CMK (cell line): ENCODE measurements at places on chromosomes 11 and 22.
A peak's percentile ranks its signal among the peaks of the same experiment; 100 is the strongest.

DNA sequence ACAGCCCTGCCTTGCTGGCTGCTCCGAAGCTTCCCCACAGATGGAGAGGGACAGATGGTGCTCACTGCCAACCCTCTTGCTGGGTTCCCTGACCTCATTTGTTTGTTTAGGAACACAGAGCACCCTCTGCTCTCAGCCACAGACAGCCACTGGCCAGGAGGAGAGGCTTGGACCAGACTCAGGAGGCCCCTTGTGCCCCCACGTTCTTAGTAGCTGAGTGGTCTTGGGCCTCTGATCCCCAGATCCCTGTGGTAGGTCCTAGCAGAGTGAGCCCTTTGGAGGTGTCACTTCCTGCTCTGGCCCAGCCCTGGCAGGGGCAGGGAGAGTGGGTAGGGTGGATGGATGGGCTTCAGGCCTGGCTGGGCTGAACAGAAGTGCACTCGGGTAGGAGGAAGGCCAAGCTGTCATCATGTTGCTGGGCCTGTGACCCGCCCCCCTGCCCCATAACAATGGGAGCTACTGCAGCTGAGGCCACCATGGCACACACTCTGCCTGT lies 84.0 kb downstream of the DHCR7 start:
- no peak for DNase-seq

GRCh38 chr11:75537740-75538139 lies 12.0 kb upstream of the GDPD5 start:
- no peak for DNase-seq

DNA sequence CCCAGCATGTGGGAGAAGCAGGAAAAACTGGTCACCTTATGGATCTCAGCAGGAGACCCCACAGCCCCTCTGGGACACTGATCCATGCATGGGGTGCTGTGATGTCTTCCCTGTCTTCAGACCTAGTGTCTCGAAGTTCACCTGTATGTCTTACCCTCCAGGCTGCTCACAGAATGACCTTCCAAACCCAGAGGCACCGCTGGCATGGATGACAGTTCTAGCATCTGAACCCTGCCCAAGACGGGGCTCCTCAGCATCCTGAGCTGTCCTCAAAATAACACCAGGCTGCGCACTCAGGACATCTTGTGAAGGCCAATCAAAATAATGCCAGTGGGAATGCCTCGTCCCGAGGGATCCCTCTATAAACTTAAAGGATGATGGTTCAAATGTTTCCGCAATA lies 824.9 kb downstream of the TBC1D22A start:
- no peak for DNase-seq

DNA sequence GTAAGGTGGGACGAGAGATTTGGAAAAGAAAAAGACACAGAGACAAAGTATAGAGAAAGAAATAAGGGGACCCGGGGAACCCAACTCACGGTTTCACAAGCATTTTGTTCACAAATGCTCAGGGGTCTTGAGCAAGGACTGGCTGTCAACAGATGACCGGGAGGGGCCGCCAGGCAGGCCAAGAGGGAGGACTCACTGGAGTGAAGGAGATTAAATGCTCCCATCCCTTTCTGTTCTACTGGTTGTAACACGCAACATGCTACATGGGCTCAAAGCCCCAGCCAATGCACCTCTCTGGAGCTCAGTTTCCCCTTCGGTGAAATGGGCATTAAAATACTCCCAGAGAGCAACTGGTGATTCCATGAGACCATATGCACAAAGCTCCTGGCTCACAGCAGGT lies 13.4 kb downstream of the SHANK2 start:
- no peak for DNase-seq

DNA sequence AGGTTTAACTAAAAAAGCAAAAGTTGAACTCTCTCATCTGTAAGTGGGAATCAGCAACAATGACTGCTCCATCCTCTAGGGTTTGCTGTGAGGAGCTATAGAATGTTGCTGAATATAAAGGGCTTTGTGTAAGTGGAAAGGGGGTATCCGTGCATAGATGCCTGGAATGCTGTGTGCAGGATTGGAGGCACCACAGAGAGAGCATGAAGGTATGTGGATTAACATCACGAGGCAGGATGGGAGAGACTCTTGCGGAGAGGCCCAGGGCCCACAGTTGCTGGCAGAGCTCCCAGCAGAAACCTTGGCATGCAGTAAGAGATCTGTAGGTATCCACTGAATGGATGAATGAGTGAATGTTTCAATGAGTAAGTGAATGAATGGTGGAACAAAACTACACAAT lies 298.7 kb upstream of the DDI1 start:
- DNase-seq: no peak

- DNase-seq: no peak
Observed at GRCh38 chr11:12024254-12024926, 16.0 kb upstream of the DKK3 start.

DNA sequence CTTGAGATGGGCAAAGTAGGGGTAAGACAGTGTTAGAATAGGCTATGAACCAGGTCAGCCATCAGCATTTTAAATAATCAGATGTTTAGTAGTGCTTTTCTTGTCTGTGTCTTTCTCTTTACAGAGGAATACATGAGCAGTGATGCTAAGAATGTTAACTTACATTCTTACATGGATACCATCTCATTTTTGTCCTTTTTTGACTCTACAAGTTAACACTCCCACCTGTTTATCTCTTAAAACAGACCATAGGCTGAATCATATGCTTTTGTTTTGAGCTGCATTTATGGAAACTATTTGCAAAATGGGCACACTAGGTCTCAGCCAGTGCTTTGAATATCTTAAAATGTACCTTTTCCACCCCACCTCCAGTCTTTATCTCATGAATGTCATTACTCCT lies 25.6 kb upstream of the ADSL start:
- no peak for DNase-seq

- no peak for DNase-seq
Observed at GRCh38 chr11:12164061-12165014, 53.9 kb downstream of the MICAL2 start.

DNA sequence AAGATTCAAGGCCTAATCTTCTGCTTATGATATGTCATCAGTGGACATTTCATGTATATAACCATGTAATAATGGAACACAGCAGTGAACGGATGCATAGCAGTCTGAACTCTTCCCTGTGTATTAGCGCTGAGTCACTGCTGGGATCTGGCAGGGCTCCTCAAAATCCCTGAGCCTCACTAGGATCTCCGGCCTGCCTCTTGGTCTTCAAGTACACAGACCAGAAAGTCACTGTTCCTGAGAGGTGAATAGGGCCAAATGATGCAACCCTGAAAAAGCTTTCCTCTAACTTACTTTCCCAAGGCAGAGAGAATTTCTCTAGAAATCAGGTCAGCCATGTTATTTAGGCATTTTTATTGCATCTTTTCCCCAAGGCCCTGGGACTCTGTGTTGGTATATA lies 35.0 kb downstream of the POU2AF1 start:
- no peak for DNase-seq

DNA sequence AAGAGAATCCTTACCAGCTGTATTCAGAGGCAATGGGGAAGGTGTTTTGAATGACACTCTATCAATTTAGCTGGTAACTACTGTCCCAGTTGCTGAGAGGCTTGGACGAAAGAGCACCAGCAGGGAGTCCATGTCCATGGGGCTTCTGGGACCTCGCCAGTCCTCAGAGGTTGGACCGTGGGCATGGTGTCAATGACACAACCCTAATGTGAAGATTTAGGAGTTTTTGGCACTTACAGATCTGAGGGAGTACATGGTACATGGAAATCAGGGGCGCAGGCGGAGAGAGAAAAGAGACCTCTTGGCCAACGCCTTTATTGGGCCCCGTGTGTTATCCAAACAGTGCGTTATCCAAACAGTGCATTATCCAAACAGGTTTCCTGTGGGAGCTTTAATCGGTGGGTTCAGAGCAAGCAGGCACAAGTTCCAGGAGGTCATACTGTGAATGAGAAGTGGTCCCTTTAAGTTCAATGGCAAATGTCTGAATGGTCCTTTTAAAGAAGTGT lies 169.1 kb upstream of the B3GAT1 start:
- DNase-seq: no peak

GRCh38 chr11:65426839-65427690 lies 4.5 kb downstream of the NEAT1 start:
- no peak for DNase-seq

DNA sequence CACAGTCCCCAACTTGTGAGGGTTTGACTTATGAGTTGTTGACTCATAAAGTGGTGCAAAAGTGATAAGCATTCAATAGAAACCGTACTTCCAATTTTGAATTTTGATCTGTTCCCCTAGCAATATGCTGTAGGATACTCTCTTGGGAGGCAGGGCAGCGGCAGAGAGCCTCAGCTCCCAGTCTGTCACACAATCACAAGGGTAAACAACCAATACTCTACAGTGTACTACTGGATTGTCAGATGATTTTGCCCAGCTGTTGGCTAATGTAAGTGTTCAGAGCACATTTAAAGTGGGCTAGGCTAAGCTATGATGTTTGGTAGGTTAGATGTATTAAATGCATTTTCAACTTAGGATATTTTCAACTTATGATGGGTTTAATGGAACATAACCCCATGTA lies 13.7 kb upstream of the NXPE2 start:
- DNase-seq: no peak

DNA sequence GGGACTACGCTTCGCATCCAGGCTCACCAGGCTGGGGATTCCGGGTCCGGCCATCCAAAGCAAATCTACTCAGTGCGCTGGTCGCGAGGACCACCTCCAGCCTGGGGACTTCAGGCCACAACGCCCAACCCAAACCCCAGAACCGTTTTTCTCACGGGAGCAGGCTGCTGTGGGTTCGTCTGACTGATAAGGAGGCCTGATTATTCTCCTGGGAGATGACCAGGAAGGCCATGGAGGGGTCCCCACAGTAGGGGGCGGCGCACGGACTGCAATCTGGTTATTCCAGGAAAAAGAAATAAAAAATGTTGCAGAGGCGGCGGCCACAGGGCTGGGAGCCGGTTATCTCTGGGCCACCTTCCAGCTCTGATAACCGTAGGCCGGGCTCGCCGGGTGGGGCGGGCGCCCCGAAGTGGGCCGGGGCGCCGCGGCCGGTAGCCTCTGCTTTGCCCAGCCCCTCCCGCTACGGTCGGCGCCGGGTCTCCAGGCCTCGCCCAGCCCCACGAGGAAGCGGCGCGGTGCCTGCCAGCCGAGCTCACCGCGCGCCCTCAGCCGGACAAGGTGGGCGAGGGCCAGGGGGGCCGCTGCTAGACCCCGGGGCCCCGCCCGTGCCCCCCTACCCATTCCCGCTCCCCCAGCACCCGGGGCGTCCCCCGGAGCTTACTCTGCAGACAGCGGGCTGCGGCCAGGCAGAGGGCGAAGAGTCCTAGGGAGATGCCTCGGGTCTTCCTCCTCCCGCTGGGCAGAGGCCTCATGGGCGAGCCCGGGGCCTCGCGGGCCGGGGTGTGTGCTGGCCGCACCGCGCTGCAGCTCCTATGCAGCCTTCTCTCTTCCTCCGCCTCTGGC lies 446 bp downstream of the VSTM5 start:
- peak; percentile 62 for DNase-seq

DNA sequence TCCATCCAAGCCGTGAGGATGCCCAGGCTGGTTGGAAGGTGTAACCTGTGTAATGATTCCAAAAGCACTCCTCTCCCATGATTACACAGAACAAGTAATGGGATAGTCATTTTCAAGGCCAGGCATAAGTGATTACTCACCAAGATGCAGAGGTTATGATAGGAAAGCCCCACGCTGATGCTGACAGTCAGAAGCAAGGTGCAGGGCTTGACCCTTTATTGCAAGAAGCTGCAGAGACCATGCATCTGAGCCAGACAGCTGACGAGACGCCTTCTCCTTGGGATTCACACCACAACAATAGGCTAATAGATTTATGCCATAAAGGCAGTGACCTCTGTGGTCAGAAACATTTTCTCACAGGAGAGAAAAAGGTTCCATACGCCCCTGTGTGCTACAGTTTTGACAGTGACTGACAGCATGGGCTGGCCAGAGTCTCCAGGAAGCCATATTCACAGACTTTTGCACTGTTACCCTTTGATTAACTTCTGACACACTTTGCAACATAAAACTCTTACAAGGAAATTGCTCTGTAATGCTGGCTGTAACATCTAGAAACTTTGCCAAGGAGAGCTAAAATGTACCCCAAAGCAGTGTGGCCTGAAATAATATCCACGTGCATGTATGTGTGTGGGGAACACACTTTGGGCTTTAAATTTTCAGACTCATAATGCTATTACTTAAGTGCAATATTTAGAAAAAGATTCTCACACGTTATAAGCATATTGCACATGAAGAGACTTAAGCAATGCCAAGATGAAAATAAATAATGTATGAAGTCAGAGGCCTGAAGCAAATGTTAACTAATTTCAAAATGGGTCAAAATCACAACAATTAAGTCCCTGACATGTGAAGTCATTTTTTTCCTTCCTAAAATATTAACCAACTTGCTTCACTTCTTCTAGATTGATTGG lies 1079.0 kb upstream of the TENM4 start:
- no peak for DNase-seq

GRCh38 chr11:5307256-5308019 lies 5.7 kb upstream of the OR51B4 start:
- no peak for DNase-seq
